Activated CD4-positive, CD25-positive, alpha-beta regulatory T cell treated with anti-CD3 and anti-CD28 coated beads, Interleukin-2, amount 50 U/mL, for 72 hours (primary cell): ENCODE measurements at places on chromosomes 6 and 20.

- no peak for DNase-seq
Measured at GRCh38 chr20:13736436-13737191, 48.1 kb downstream of the ESF1 start.

DNA sequence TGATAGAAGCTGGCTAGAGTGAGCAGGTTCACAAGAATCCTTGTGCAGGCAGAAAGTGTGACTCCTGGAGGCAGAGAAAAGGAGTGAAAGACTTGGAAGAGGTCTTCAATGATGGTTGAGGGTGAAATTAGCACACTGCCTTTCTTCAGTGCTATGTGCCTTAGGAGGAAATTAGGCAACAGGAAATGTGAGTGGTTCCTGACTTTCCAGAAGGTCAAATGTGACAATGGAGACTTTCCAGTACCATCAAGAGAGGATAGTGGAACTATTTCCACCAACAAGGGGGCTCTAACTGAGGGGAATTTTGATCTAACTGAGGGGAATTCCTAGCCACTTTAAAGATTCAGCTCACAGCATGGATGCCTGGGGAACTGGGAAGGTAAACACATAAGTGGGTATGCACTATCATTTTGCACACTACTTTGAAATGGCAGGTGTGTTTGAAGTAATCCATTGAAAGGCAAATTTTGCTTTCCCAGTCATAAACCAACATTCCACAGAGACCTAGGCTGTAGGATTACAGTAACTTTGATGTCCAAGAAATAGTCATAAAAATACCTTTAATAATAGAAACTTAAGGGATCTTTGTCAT is 90.0 kb downstream of the PERP start:
- DNase-seq = no peak

GRCh38 chr20:17026346-17026745 is 200.5 kb upstream of the PCSK2 start:
- DNase-seq = no peak

DNA sequence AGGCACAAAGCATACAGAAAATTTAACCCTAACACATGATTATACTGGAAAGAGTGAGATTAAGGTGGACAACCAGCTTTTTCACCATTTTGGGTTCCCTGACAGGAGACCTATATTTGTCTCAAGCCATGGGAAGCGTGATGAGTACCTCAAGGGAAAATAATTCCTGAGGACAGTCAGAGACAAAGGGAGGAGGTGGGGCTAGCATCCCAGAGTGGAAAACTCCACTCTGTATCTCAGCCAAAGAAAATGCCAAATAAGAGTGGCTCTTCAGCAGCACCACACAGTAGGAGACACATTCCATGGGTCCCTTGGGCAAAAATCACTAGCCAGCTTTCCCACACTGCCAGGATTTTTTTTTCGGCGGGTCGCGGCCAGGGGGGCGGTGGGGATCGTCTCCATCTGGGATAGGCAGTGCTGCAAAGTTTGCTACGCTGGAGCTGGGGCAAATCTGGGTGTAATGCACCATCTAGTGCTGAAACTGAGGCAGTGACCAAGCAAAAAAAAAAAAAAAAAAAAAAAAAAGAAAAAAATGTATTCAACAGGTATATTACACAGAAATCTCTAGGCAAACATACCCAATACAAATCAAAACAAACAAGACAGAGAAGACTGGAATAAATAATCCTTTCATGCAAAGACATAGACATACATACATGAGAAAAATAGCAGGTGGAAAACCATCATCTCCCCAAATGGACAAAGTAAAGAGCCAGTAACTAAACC is 77.3 kb upstream of the SLC35F1 start:
- DNase-seq = no peak

DNA sequence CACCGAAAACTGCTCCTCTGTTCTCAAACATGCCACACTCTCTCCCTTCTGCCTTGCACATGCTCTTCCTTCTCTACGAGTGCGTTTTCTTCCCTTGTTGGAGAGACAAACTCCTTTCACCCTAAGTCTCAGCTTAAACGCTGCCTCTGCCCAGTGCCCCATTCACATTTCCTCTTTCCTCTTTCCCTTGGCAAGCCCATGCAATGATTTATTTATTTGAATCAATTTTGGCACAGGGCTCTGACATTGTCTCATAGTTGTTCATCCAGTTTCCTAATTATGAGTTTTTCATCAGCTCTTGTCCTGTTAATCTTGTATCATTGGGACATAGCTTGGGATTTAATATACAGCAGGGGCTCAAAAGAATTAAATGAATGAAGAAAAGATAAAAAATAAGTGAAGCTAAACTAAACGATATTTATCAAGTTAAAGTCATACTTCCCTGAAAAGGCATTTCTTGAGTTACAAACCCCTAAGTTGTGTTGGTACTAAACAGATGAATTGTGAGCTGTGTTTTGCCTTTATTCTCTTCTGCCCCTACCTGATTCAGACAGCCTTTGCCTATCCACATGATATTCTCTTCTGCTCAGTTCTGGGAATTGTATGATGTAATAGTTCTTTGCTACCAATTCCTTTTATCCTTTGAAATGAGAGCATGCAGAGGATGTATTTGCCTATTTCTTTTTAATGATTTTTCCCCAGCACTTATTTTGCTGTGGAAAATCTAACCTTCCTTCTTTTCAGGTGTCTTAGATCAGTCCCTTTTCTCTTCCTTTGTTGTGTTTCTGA is 704.4 kb downstream of the UTRN start:
- no peak for DNase-seq

DNA sequence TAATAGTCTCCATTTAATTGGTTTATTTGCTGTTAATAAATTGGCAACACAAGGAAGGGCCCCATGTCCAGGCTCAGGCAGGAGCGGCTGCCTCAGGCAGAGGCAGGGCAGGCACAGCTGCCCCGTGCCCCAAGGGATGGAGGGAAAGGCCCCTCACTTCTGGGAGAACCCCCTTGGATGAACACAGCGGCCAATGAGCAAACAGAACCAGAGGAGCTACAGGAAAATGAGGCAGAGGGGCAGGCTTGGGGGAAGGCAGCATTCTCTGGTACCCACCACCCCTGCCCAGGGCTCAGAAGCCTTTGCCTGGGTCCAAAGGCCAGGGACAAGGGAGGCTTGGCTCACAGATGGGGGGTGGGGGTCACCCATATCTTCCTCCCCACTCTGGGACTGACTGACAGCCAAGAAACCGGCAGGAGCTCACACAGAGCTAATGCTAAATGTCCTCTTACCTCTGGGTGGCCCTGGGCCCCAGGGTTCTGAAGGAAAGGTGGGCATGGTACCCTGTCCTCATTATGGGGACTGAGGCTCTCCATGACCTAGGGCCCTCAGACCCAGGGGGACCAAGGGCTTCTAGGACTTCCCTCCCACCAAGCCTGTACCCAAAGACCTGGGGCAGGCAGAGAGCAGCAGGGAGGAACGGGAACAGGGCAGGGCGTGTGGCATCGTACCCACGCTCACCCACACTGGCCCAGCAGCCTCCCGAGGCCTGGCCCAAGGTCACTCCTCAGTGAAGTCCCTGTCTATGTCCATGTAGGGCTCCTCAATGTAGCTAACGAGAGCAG is 47.0 kb downstream of the MYH7B start:
- no peak for DNase-seq
